Fibroblast of skin of right quadriceps (primary cell): ENCODE measurements at places on chromosomes 2 and 18.

DNA sequence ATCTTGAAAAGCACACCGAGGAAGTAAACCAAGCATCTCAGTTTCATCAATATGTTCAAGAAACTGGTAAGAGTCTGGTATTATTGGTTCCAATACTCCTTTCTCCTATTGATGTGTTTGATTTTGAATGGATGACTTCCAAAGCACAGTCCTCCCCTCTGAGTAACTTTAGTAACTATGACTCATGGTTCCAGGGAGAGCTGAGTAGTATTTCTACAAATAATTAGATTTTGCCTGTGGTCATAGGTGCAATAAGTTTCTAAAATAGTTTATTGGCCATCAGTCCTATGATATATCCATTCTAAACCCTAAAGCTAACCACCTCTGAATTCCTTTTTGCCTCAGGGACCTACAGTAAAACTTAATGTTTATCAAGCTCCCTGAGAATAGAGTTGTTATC, 352.4 kb downstream of the XIRP2 start:
- no peak for DNase-seq

DNA sequence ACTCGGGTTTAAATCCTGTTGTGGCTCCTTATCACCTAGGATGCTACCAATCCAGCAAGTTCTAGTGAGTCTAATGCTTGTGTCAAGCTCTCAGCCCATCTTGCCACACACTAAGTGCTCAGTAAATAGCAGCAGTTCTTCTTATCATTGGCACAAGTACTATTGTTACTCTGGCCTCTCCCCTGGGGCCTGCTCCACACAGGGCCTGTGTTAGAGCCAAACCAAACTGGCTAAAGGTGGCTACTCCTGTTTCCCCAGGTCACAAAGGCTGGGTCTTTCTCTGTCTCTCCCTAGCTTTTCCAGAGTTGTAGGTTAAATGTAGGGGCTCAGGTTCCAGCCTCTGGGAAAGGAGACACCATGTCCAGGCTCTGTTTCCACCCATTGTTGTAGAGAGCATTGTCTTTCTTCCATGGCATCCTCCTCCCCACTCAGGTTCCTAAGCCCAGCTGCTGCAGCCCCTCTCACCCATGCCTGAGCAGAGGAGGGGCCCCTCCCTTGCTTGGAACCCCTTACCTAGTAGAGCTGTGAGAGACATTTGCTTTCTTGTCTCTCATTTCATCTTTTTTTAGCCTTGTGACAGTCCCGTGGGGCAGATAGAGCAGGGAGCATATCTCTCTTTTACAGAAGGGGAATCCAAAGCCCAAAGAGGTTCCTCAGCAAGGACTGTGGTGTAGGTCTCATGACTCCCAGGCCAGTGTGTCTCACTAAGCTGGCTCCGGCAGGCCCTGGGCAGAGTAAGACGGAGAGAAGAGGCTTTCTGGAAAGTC, 56.4 kb upstream of the OTOF start:
- no peak for DNase-seq

- no peak for DNase-seq
Observed at GRCh38 chr2:150552041-150552820, 64.8 kb upstream of the RND3 start.

DNA sequence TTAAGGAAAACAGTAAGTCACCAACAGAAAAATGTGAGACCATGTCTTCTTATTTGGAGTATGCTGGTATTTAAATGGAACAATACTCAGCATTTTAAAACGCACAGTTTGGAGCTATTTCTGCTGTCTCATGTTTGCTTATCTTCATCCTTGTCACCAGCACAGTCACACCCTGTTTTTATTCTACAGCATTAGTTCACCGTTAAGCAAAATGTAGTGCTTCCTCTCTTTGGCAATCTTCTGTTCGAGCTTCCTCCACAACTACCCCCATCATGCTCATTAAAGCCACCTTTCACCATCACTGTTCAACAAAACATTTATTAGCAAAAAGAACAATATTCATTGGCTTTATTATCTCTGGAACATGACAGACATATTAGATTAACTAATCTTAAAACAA, 64.0 kb downstream of the SLC40A1 start:
- DNase-seq: no peak

GRCh38 chr18:43970656-43971055, 693.4 kb upstream of the SYT4 start:
- DNase-seq: peak; percentile 31

DNA sequence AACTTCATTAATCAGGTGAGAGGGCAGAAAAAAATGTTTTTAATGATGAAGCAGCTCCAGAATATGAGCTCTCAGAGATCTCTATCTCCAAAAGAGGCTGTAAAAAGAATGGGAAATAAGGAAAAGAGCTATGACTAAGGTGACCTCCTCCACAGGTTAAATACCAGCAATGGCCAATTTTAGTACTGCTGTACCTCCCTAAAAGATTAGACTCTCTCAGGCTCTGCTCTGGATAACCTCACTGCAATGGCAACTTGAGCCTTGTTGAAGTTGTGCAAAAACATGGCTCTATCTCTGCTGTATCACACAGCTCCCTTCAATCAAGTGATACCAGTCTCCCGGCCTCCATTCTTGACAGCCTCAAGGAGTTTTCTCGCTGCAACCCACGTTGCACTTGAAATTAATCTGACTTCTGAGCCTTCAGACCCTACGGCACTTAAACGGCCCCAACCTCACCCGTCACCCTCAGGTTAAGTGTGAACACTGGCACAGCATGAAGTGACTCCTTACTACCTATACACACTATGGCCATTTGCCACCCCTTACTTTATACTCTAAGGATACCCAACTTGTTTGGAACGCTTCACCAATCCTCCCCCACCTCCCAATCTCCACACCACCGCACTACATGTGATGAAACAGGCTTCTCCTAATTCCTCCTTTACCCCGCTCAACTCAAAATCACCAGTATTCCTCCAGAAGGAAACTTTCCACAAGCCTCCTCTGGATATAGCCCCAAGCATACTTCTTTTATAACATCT, 36.3 kb downstream of the SMAD2 start:
- no peak for DNase-seq

DNA sequence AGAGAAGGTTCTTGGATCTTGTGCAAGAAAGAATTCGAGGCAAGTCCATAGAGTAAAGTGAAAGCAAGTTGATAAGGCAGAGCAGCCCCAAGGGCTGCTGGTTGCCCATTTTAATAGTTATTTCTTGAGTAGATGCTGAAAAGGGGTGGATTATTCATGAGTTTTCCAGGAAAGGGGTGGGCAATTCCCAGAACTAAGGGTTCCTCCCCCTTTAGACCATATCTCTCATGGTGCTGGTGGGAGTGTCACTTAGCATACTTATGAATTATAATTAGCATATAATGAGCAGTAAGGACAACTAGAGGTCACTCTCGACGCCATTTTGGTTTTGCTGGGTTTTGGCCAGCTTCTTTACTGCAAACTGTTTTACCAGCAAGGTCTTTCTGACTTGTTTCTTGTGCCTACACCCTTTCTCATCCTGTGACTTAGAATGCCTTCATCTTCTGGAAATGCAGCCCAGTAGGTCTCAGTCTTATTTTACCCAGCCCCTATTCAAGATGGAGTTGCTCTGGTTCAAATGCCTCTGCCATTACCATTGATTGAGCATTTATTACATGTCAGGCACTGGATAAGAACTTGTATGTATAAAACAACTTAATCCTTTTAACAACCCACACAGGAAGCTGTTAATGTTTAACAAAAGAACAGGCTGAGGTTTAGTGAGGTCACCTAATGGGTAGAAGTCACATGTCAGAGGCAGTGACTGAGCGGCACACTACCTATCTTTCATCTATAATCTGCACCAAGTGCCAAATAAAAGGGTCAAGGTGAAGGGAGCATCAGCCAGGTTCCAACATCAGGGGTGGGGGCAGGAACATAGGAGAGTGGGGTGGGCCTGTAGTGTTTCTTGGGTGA, 250.9 kb downstream of the ICOS start:
- no peak for DNase-seq

- no peak for DNase-seq
Observed at GRCh38 chr2:47041063-47041462, 114.0 kb downstream of the STPG4 start.

DNA sequence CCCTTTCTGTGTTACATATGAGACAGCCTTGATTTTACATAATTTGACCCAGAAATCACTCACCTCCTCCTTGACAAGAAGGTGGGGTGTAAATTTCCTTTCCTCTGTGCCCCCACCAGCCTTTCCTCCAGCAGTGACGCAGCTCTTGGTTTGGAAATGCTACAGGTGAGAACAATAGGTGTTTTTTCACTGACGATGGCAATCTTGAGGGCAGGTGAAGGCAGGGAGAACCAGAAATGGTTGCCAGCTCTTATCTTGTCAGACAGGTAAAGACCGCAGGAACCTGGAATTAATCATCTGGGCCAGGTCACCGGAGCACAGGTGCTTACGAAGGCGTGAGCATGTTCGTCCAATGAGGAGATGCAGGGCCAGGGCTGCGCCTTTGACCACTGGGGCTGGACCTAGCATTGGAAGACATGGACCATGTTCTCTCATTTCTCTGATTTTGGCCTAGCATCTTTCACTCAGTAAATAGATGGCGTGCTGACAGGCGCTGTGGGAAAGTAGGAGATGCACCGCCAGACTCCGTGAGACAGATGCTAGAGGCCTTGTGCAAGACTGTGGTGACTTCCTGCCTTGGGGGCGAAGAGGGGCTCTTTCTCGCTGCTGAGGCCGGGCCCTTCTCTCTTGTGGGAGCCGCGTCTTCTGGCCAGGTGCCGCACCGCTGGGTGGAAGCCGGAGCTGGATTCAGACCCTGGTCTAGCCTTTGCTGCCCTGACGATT, 4.0 kb downstream of the CIDEA start:
- no peak for DNase-seq

GRCh38 chr2:171185165-171185818, 24.6 kb upstream of the TLK1 start:
- DNase-seq: no peak

- DNase-seq: no peak
Observed at GRCh38 chr2:183996825-183997793, 601.2 kb upstream of the ZNF804A start.

- no peak for DNase-seq
Observed at GRCh38 chr2:19059076-19059475, 299.3 kb downstream of the OSR1 start.

GRCh38 chr2:17122887-17123501, 395.2 kb downstream of the RAD51AP2 start:
- DNase-seq: no peak

DNA sequence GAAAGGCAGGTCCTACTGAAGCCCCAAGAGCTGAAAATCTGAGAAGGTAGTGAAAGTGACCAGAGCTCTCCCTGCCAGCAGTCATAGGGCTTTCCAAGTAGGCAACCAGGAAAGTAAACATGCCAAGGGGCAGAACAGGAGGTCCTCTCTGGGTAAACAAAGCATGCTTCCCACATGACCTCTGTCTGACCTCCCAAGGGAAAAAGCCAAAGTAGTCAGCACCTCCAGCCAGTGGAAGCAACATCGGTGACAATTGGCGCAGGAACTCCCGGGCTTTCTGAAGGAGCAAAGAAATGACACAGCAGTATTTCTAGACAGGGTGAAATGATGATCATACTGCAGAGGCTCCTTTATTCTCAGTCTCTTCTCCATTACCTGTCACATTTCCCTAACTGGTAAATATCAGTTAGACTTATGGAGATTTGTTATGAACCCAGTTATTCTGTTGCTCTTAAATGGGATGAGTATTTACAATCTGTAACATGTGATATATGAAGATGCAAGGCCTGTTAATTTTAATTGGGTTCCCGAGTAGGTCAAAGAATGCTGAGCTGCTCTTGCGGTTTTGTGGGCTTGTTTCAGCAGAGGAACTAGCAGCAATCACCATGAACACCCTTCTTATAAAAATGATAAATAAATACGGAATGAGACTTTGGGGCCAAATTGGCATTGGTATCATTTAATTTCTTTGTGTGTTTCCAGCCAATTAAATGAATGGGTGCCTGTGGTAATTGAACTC, 321.0 kb downstream of the RND3 start:
- DNase-seq: peak; percentile 46

- no peak for DNase-seq
Observed at GRCh38 chr2:190742431-190742830, 93.5 kb downstream of the NAB1 start.

DNA sequence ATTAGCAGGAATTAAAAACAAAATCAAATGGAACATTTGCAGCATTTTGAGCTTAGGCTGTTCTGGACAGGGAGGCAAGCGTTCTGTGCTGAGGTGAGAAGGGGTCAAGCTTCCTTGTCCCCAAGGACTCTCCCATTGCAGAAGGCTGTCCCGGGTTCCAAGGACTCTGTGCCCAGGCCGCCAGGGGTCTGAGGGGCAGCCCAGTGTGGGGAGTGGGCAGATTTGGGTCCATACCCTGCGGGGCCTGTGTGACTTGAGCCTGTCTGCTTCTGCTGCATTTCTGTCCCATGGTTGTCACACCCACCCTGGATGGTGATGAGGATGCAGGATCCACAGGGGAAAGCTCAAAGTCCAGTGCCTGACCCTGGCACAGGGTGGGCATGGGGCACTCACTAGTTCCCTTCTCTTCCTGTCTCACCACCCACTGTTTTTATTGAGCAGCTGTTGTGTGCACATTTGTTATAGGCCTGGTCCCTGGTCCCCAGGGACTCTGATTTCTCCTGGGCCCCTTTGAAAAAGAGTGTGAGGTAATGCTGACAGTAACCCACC, 211.4 kb upstream of the HS6ST1 start:
- no peak for DNase-seq

DNA sequence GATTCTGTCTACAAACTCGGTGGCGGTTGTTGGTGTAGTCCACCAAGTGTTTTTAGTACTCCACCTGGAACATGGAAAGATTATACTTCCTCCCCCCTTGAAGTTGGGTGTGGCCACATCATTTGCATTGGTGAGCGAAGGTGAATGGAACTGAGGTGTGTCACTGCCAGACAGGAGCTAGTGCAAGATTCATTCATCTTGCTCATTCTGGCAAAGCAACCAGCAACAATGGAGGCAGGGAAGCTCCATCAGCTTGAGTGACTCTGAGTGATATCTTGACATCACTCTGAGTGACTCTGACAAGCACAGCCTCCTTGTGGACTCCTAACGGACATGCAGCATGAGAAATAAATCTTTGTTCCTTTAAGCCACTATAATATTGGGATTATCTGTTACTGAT, 54.7 kb upstream of the SLC1A4 start:
- no peak for DNase-seq

DNA sequence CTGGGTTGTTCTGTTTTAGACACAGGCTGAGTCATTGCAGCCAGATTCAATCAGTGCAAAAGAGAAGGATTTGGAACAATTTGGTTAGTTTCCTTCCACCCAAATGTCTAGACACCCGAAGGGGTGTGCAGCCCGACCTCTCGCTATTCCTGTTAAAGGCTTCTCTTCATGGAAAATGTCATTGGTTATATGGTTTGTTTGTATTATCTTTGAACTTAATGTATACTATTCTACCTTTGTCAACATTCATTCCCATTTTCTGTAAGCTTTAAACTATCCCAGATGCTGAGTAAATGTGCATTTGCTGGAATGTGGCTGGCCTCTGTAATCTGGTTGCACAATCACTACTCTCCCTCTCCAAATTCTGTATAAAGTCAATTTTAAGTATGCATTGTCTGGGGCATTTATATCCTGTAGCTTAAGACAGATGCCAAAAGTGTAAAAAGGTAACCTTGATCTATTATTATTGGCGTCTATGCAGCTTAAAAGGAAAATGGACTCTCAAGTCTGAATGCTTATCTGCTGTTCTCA, 80.4 kb upstream of the RND3 start:
- DNase-seq: peak; percentile 86
